Right ventricle myocardium superior (tissue), 1 donor: ENCODE measurements at places on chromosomes 11 and 22.

DNA sequence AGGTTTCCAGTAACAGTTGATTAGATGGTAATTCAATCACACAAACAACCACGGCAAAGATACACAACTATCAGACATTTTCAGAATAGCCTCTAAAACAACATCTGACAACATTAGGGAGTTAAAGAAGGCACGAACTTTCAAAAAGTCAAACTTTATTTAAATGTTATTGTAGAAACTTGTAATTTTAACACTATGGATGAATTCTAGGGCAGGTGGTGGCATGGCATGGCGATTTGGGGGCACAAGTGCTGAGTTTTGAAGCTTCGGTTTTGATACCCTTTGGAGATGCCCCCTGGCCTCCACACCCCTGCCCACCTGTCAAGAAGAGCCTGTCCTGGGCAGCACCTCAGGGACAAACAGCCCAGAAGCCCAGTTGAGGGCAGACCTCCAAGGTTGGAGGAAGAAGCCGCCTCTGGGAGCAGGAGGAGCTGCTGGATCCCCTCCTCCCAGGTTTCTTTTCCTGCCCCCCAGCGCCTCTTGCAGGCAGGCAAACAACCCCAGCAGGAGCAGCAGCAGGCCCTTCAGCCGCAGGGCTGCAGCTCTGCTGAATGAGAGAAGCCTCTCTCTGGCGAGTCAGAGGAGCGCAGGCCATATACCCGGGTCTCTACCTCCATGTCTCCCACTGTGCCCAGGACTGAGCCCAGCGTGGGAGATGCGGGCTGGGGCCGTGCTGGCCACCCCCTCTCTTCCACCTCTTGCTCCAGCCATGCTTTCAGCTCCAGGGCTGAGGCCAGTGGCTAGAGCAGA is 102.1 kb upstream of the IGLL5 start:
- no peak for DNase-seq

GRCh38 chr11:3685923-3686322 is 14.7 kb upstream of the CHRNA10 start:
- DNase-seq: no peak

DNA sequence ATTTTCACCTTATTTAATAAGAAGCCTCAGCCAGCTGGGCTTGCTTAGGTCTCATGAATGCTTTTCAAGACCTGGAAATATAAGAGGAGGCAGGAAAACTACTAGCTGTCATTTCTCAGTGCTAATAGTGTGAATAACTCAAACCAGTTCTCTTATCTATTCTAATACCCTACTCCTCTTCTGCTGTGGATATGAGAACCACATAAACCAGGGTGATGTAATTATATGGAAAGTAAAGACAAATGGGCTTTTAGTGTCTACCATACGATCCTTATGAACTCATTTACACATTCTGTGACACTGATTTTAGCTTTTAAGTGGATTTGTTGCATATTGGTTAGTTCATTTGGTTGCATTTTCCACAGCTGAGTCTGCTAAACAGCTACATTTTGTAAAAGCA is 8.6 kb downstream of the PDGFD start:
- DNase-seq: no peak

DNA sequence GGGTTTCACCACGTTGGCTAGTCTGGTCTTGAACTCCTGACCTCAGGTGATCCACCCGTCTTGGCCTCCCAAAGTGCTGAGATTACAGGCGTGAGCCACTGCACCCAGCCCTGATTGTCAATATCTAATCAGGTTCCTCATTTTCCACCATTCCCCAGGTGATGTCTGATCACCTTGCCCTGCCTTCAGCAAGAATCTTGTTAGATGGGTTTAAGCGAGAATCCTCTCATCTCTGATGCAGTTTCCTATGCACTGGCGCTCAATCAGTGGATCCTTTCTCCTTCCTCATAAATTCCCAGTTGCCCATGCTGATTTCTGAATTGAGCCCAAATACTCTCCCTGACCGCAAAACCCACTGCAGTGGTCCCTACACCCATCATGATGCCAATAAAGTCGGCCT is 664 bp upstream of the ZC3H7B start:
- DNase-seq: no peak

- DNase-seq: no peak
Measured at GRCh38 chr22:47032956-47033647, 270.7 kb downstream of the TBC1D22A start.

DNA sequence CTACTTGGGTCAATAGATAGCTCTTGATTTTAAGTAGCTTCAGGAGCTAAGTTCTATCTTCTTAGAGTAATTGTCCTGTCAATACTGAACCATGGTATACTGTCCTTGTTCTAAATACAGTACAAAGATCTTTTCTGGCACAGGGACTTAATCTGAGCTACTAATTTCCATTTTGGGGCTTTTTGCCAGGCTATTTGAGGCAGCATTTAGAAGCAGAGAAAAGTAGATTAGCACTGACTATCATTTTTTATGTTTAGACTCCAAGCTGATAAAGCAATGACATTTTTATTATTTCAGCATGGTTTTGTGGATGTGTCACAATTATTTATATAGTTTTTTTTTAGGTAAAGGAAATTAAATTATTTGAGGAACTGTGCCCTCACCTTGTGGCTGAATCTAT is 163.2 kb downstream of the FAT3 start:
- DNase-seq: no peak

GRCh38 chr11:110428956-110429730 is 605 bp upstream of the FDX1 start:
- DNase-seq: no peak
